ENCODE measurements at places on chromosomes 16 and 17. TPM values are rescaled to one million over a fixed set of nuclear protein-coding genes. Genes with fewer than 3 reads are reported as not detected.

LRRC75A gene
- 1.3 TPM for total RNA-seq

GRCh38 chr16:9780831-9781230, 401.4 kb downstream of the GRIN2A start:
- no peak for DNase-seq

DNA sequence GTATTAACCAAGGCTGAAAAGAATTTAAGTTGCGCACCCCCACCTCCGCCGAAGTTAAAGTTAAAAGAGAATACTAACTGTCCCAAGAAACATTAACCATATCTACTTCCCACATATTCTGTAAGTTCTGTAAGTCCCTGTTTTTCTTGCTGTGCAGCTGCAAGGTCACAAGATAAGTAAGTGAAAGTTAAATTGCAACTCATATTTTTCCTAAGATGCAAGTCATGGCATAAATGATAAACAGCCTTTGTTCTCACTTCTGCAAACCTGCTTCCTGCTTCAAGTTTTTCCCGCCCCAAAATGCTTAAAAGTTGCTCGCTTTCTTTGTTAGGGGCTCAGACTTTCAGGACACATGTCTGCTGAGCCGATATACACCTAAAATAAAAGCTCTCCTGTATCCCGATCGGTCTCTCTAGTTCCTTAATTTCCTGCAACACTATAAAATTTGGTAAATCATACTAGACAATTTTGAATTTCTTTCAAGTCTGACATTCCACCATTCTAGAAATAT, 32.6 kb upstream of the ABCA9 start:
- no peak for DNase-seq

GRCh38 chr17:64709481-64709880, 47.4 kb upstream of the SMURF2 start:
- DNase-seq, result no peak

Data from pancreas (tissue), 10 donors.